ENCODE measurements at places on chromosomes 12 and 14.

- DNase-seq: no peak
Observed at GRCh38 chr12:88303335-88303734, 161.2 kb downstream of the TMTC3 start.

DNA sequence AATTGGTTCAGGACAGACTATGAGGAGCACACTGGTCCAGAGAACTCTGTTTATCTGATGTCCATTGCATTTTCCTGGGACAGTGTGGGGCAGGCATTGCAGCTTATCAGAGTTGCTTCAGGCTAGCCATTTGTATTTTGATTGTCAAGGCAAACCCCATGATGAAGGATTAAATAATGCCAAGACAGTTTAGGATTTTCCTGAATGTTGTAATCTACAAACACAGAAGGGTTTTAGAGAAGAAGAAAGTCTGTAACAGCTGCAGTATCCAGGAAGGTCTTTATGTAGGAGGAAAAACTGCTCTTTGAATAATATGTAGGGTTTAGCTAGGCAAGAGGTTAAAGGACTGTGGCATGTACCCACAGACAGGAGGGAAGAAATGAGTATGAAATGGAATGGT lies 32.2 kb upstream of the UNC79 start:
- DNase-seq: no peak

- DNase-seq: no peak
Observed at GRCh38 chr12:25725470-25725869, 172.4 kb upstream of the LMNTD1 start.

- DNase-seq: no peak
Observed at GRCh38 chr12:34606749-34607519, 584.6 kb downstream of the ALG10 start.

DNA sequence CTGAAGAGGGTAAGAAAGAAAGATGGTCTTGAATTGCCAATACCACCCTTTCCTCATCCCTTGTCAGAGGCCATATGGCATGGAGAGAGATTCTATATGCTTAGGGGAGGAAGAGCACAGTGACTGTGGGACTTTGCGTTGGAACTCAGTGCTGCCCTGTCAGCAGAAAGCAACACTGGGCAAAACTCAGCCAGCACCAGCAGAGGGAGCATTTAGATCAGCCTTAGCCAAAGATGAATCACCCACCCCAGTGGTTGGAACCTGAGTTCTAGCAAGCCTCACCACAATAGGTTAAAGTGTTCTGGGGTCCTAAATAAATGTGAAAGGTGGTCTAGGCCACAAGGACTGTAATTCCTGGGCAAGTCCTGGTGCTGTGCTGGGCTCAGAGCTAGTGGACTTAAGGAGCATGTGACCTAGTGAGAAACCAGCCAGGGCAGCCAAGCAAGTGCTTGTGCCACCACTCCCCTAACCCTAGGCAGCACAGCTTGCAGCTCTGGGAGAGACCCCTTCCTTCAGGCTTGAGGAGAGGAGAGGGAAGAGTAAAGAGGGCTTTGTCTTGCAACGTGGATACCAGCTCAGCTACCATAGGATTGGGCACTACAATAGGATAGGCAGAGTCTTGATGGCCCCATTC lies 11.4 kb upstream of the BCAT1 start:
- no peak for DNase-seq

DNA sequence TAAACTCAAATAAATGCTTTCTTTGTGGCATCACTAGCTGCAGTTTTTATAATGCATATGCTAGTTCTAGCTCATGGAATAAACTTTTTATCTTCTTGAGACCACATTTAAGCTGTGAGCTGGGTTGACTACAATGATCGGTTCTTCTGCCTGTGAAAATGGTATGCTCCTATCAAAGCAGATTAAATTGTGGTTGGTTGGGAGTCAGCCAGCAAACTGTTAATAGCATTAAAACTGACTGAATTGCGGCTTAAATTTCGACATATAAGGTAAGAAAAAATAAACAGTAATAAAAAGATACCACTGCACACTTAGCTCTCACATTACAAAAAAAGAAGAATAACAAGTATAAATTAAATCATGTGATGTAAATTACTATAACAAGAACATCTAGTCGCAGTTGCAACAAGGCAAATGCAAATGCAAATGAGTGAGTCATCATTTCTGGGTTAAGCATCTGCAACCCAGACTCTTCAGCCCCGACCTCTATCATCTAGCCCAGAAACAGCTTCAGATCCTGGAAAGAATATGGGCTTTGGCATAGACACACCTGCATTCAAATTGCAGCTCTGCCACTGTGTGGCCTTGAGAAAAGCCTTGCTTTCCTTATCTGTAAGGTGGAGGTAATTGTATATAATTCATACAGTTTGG lies 19.8 kb upstream of the DHRS7 start:
- no peak for DNase-seq

- no peak for DNase-seq
Observed at GRCh38 chr12:66197495-66197921, 8.5 kb downstream of the IRAK3 start.

DNA sequence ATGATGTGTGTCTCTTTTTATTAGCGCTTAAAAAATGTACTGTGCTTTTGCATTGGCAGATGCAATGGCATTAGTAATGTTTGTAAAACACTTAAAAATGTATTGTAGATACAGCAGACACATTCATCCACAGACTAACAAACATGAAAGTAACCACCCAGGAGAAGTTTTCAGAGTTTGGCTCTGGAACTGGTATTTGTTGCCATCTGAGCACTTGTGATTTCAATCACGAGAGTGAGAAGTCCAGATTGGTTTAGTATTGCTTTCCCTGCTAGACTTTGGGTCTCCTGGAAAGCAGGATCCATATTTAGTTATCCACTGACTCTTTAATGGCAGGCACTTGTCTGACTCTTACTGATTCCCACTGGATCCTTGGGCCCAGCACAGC lies 13.2 kb downstream of the RASSF8 start:
- no peak for DNase-seq

DNA sequence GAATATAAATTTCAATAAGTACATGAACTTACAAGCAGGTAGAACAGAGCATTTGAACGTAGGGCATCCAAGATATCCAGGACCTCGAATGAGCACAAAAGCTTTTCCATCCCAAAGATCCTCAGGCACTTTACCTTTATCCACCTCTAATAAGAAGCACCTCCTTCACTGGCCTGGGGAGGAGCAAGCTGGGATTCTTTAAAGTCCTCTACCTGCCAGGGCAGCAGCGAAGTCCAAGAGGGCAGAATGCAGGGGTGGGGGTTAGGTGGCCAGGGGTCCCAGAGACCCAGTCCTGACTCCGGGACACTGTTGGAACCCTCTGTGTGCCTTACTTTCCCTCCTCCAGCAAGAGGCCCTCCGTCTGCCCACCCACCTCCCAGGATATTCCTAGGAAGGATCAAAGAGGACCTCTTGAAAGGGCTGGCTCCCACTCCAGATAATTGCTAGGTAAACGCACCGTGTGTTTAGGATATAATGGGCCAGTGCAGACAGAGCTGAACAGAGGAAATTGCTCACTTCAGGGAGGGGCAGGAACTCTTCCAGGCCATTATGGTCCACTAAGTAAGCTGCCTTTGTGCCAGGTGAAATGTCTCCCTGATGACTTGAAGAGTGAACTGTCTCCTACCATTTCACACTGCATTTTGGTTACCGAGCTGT lies 68.1 kb downstream of the TTC9 start:
- DNase-seq: no peak

- no peak for DNase-seq
Observed at GRCh38 chr14:50906326-50907065, 34.6 kb downstream of the ABHD12B start.

- no peak for DNase-seq
Observed at GRCh38 chr12:7155471-7156034, 25.4 kb downstream of the CLSTN3 start.

GRCh38 chr14:67618617-67619063 lies 1.1 kb upstream of the ARG2 start:
- no peak for DNase-seq

GRCh38 chr14:65344011-65344410 lies 68.5 kb upstream of the FUT8 start:
- no peak for DNase-seq

GRCh38 chr12:40208707-40209446 lies 15.9 kb upstream of the LRRK2 start:
- no peak for DNase-seq

GRCh38 chr14:40340708-40341107 lies 908.5 kb upstream of the FBXO33 start:
- no peak for DNase-seq

DNA sequence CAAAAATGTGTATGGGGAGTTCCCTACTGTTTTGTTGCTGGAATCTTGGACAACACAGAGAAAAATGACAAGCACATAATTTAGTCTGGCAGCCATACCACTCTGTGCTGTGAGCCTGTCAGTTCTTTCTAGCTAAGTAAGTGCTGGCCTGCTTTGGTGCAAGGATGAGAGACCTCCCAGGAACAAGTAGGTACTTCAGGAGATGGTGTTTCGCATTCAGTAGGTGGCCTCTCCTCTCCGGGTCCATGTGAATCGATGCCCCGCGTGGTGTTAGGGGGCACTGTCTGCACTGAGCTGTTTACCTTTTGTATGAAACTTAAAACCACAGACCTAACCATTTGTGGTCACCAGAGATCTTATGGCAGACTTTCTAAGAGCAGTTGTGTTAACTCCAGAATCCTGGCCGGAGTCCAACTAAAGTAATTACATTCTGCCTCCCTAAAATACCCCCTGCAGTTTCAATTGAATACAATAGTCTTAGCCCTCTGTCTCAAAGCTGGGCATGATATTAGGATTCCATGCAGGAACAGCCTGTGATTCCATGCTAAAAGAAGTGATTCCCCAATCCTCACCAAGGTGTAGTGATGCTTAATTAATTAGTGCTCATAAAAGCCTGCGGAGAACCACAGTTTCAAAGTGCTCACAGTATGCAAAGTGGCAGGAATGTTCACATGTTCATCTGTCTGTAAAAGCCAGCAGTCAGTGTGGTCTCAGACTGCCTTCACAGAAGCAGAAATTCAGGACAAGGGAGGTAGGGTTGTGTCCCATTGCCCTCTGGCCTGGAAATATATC lies 64.2 kb downstream of the LLPH start:
- DNase-seq: no peak

DNA sequence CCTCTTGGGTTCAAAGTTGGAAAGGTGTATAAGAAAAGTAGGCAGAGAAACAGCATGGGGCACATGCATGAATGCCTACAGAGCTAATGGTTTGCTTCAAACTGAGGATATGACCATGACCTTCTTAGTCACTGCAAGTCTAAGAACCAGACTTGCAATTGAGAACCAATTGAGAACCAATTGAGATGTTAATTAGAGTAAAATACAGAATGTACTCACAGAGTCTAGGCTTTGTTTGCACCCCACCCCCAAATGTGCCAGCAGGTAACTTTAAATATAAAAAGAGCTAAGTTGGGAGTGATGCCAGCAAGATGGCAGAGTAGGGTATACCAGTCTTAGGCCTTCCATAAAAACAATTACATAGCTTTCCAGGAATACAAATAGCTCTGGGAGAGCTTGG lies 227.3 kb upstream of the ALG10 start:
- DNase-seq: no peak

DNA sequence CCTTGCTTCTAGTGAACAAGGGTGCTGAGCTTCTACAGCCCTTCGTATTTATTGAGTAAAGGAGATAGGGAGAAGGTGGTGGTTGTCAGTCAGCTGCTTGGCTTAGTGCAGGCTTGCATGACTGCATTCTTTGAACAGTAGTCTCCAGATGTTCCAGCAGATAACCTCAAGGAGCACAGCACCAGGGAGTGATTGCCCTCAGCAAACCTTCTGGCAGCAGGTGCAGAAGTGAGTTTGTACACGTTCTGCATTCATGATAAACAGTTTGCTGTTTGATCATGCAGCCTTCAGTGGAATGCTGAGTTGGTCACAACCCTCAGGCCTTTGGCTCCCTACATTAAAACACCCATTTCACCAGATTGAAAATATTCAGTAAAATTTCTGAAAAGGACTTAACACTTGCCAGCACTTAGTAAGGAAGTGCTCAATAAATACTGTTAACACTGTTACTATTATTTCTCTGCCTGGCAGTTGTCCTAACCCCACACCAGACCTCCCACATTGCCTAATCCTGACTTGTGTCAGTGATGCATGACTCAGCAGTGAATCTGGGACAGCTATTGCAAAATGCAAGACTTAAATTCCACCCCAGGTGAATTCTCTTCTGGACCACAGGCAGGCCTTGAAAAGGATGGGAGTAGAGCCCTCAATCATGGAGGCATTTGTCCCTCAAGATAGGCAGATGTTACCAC lies 18.9 kb upstream of the CARMIL3 start:
- no peak for DNase-seq

DNA sequence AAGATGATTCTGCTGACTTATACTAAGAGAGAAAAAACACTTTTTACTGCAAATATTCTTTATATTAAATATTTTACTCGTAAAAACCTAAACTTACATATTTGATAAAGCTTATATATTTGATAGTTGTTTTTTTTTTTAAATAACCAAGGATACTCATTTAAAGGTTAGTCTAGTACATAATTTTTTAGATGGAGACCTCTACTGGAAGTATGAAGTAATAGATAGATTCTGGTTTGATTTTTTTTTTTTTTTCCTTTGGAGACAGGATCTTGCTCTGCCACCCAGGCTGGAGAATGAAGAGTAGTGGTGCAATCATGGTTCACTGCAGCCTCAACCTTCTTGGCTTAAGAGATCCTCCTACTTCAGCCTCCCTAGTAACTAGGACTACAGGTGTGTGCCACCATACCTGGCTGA lies 16.4 kb downstream of the ARID2 start:
- no peak for DNase-seq

GRCh38 chr14:87252103-87252502 lies 740.9 kb downstream of the GALC start:
- DNase-seq: no peak

GRCh38 chr14:63890553-63890952 lies 37.7 kb downstream of the SYNE2 start:
- DNase-seq: no peak

- DNase-seq: peak; percentile 73
Observed at GRCh38 chr12:120445911-120446843, at the start of the genes GATC and TRIAP1. GATC (plus strand) TSS chr12:120446444; CDS start chr12:120446481, 37 bp downstream. TRIAP1 (minus strand) TSS chr12:120446384; CDS start chr12:120446372, 12 bp downstream.

GRCh38 chr14:35254736-35255135 lies 37.4 kb upstream of the PSMA6 start:
- peak; percentile 6 for DNase-seq

- DNase-seq: no peak
Observed at GRCh38 chr12:41924111-41924510, 220.6 kb downstream of the GXYLT1 start.

DNA sequence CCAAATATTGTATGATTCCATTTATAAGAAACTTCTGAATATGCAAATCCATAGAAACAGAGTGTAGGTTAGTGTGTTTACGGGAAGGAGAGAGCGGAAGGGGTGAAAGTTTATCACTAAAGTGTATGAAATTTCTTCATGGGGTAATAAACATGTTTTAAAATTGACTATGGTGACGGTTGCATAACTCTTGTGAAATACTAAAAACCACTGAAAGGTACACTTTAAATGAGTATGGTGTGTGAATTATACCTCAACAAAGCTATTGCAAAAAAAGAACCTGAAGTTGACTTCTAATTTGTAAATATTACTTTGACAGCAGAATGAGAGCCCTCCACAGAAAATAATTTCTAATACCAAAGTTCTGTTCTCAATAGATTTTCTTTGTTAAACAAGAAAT lies 47.1 kb downstream of the ATG2B start:
- DNase-seq: no peak

All from nucleus accumbens (tissue), 56 donors.